Transverse colon (tissue), 4 donors: ENCODE measurements at places on chromosomes 12 and 14. TPM values are rescaled to one million over a fixed set of nuclear protein-coding genes. Genes with fewer than 3 reads are reported as not detected.
A peak's percentile ranks its signal among the peaks of the same experiment; 100 is the strongest.

RPS29 gene
- 2,435 TPM for total RNA-seq

IL26 gene
- total RNA-seq = not detected

KCNMB4 gene
- 1.1 TPM for total RNA-seq

SMCO2 gene
- total RNA-seq = not detected

PAX9 gene
- total RNA-seq = not detected

- no peaks in the 10 kb centered on the region for H3K27me3 ChIP-seq
- DNase-seq = no peak
- no peaks in the 10 kb centered on the region for H3K36me3 ChIP-seq
- peaks cover 11% of the 10 kb centered on the region for H3K4me1 ChIP-seq
These were observed 202.4 kb upstream of the AMIGO2 start for GRCh38 chr12:47282206-47282605.

DNA sequence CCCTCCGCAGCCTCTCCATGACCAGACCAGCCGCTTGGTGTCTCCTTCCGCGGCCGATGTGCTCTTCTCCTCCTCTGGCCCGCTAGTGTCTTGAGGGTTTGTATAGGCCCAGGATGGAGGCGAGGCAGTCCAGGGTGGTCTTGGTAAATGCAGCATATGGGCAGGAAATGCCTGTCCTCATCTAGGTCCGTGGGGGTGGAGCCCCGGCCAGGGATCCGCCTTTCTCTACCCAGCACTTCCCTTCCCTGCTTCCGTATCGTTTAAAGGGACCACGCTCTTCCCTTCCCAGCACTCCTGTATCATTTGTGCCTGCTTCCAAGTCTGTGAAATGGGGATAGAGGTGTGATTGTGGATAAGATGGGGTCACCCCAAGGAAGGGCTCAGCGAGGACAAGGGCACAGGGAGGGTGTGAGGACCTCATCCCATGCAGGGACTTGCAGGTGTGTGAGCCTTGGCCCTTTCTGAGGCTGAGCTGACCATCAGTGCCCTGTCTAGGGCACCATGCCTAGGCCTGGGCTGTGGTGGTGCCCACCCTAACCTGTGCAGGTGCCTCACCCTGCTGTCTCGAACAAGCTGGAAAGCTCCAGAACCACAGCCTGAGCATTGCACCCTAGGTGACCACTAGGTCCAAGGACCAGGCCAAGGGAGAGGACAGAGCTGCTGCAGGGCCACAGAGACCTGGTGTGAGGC is 326.8 kb upstream of the RTL1 start:
- no peaks in the 10 kb centered on the region for H3K36me3 ChIP-seq
- peaks cover 4% of the 10 kb centered on the region for H3K4me1 ChIP-seq
- no peaks in the 10 kb centered on the region for H3K27me3 ChIP-seq
- H3K27ac ChIP-seq = no peak overlapping the region
- DNase-seq = no peak

- no peak for DNase-seq
- no peaks in the 10 kb centered on the region for H3K4me1 ChIP-seq
- H3K27ac ChIP-seq = no peak overlapping the region
- H3K4me3 ChIP-seq = no peak overlapping the region
These were observed 162.9 kb upstream of the PRMT8 start for GRCh38 chr12:3328081-3328480.

- H3K27ac ChIP-seq = peak overlapping the region; percentile 67
- H3K27me3 ChIP-seq = no peaks in the 10 kb centered on the region
- DNase-seq = no peak
These were observed 11.1 kb downstream of the RIN3 start for GRCh38 chr14:92524602-92525185.

- no peak overlapping the region for H3K27ac ChIP-seq
- H3K27me3 ChIP-seq = no peaks in the 10 kb centered on the region
- no peak for DNase-seq
- no peaks in the 10 kb centered on the region for H3K4me1 ChIP-seq
- no peak overlapping the region for H3K4me3 ChIP-seq
These were observed 10.7 kb downstream of the DAAM1 start for GRCh38 chr14:59199205-59199604.

- no peaks in the 10 kb centered on the region for H3K36me3 ChIP-seq
- no peaks in the 10 kb centered on the region for H3K4me1 ChIP-seq
- no peak overlapping the region for H3K4me3 ChIP-seq
- peaks cover 51% of the 10 kb centered on the region for H3K27me3 ChIP-seq
- H3K27ac ChIP-seq = no peak overlapping the region
These were observed 983 bp downstream of the MYF6 start for GRCh38 chr12:80708259-80708974.
